ENCODE measurements at places on chromosomes 3 and 15.
A peak's percentile ranks its signal among the peaks of the same experiment; 100 is the strongest.

GRCh38 chr3:34016925-34017587 is 218.6 kb downstream of the PDCD6IP start:
- DNase-seq: no peak

DNA sequence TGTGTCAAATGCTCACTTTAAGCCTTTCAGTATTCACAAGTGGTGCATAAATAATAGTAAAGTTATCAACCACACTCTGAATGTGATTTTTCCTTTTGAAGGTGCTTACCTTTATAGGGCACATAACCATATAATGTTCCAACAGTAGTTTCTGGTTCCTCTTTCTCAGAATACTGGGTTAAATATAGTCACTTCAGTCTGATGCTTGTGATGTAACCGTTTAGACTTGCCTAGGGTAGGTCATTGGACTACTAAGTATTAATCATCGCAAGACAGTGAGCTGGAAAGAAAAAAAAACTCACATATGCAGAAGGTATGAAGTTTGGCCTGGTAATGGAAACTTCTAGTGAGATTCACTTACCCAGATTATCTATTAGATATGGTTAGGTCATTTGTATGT is 1.9 kb downstream of the KBTBD8 start:
- no peak for DNase-seq

GRCh38 chr15:31484986-31485385 is 158.4 kb downstream of the KLF13 start:
- no peak for DNase-seq

- DNase-seq: no peak
Measured at GRCh38 chr15:70722266-70723121, 40.9 kb downstream of the UACA start.

DNA sequence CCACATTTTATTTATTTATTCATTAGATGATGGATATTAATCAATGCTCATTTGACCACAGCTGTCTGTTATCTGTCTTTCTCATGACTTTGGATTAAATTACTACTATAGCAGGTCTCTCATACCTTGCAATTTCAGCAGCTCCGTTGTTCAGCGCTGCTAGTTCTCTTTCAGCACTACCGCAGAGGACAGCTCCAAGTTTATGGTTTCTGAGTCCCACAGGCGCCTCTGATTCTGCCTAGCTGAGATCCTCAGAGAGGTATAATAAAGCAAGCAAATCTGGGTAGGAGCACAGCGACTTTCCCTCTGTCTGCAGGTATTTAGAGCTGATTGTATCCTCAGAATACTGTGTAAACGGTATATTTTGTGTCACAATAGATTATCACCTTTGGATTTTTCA is 204.9 kb downstream of the CNTN4 start:
- DNase-seq: no peak

DNA sequence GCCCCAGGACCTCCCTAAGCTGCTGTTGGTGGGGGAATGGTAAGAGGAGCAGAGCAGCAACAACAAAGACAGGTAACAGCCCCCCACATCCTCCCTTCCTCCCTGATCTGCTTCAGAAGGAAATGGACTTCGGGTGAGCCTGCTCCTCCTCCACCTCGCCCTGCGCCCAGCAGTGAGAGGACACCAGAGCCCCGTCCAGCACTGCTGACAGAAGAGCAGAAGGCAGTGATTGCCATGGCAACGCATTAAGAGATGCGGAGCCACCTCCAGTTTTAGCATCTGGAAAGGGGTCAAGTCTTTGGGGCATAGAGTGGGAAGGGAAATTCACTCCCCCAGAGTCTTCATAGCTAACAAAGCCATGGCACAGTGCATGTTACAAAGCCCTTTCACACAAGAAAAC is 77.6 kb upstream of the HRH1 start:
- no peak for DNase-seq

DNA sequence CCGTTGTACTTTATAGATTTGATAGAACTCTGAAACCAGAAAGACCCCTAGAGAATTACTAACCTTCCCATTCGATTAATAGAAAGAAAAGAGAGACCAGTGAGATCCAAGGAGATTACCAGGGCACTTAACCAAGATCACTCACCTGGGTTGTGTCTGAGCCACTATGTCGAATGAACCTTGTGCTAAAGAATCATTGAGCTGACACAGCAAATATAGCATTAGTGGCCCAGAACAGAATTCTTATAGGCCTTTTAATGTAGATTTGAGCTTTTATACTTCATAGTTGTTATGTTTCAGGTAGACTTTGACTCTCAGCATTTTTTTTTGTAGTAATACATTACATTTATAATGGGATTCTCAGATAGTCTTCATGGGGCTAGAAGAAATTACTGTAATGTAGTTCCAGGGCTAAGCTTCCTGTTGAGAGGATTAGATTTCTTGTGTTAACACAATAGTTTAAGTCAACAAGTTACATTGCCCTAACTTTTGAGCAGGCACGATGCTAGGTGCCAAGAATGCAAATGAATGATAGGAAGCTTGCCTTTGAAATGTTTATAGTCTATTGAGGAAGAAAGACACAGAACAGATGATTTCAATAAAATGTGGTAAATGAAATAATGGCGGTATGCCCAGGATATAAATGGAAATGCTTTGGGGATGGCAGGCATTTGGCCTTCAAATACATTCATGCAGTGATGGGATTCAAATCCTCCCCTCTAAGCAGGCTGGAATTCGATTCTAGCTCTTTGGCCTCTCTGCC is 24.4 kb upstream of the ABHD10 start:
- no peak for DNase-seq

GRCh38 chr3:12638105-12638504 is 25.8 kb downstream of the RAF1 start:
- DNase-seq: no peak

GRCh38 chr15:33022629-33023028 is 171.9 kb downstream of the FMN1 start:
- no peak for DNase-seq

DNA sequence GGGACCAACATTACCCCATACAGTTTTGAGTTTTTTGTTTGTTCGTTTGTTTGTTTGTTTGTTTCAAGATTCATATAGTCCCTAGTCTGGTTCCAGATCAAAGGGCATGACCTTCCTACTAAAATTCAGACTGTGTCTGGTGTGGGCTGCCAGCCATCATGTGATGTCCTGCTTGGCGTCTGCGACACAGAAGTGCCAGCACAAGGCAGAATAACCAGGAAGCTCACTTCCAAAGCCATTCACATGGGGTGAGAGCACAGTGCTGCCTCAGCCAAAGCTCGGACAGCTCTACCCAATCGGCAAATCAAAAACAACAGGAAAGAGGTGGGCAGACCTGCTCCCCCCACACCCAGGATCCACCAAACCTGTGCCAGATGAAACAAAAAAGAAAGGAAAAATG is 142.6 kb upstream of the THBS1 start:
- no peak for DNase-seq

DNA sequence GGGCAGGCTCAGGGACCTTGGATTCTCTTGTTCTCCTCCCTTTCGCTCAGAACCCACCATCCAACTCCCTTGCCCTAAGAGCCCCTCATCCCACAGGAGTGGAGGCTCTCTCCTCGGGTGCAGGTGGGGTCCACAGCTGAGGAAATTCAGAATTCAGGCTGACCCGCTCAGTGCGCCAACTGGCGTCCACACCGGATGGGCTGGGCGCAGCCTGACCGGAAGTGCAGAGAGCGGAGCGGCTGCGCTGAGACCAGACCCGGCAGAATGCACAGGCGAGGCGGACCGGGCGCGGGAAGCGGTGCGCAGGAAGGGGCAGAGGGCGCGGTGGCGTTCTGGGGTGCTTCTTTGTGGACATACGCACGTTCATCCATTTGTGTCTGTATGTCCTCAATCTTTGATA is 210.4 kb upstream of the NDN start:
- no peak for DNase-seq

DNA sequence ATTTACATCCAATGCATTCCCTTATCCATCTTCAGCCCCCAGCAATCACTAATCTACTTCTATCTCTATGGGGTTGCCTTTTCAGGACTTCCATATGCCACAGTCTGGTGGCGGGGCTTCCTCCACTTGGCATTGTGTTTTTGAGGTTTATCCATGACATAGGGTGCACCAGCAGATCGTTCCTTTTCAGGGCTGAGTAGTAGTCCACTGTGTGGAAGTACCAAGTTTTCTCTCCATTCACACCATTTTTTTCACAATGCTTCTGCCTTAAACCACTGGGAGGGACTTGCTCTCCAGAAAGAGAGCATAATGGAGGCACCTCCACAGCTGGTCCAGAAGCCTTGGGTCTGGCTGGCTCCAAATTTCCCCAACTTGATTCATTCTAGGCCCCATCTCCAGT is 144.0 kb upstream of the IQSEC1 start:
- DNase-seq: no peak

DNA sequence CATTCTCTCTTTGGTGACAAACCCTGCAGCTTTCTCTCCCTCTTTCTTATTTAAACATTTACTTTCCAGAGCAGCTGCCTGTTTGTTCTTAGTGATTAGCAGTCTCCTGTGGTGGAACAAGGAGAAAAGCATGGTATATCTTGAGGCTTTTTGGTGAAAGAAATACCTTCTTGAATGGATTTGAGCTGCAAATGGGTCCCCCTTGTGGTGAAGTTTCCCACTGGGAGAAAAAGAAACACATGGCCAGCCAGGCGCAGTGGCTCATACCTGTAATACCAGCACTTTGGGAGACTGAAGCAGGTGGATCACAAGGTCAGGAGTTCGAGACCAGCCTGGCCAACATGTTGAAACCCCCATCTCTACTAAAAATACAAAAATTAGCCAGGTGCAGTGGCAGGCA is 48.3 kb upstream of the ACP3 start:
- no peak for DNase-seq

- no peak for DNase-seq
Measured at GRCh38 chr3:146178006-146178689, 17.2 kb upstream of the PLOD2 start.

DNA sequence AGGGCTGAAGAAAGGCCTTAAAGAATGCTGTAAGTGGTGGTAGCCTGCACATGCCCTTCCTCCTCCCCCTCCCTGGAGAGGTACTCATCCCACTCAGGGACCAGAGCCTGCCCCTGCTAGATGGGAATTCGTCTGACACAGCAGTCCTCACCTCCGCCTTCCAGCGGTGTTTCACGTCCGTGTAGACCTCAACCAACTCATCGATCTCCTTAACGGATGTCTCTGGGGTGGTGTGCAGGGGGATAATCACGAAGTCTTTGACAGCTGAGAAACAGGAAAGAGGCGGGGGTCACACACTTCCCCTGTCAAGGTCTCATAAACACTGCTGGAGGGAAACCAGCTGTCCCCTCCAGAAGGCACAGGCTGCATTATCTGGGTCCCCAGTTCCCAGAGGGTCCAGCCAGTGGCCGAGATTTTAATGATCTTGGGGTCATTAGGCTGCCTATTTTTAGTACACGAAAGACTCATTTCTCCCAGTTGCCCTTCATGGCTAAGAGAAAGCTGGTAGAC is 9.9 kb downstream of the DNASE1L3 start:
- no peak for DNase-seq

- no peak for DNase-seq
Measured at GRCh38 chr3:11080492-11080891, 73.8 kb upstream of the HRH1 start.

DNA sequence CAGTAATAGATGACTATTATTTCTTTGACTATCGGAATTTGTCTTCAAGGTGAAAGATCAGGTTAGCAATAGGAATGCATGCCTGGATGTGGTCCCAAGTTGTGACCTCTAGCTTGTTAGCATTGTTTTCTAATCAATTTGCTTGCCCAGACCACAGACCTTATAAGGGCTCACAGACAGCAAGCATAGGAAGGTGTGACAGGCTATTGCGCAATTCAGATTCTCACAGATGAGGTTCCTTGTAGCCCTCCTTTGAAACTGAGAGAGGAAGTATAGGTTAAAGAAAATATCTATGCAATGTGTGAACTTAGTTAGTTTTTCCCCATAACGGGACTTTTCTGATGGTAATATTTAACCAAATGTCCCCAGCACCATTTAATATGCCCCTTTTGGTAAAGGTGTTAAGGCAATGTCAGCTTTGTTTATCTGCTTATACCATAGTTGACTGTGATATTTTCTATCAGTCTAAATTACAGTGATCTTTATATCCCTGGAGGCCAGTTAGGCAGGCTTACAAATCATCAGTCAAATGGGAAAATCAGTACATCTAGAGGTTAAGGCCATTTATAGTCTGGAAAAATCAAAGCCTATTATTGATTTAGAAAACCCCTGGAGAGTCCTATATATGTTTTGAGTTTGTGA is 168.1 kb upstream of the MBNL1 start:
- DNase-seq: no peak

- DNase-seq: peak; percentile 35
Measured at GRCh38 chr3:49602877-49603411, 48.7 kb downstream of the BSN start.

- no peak for DNase-seq
Measured at GRCh38 chr15:43531018-43531670, 13.7 kb downstream of the MAP1A start.

- DNase-seq: no peak
Measured at GRCh38 chr3:99720985-99721632, 82.7 kb downstream of the COL8A1 start.

GRCh38 chr3:124650798-124651197 is 79.5 kb upstream of the UMPS start:
- no peak for DNase-seq

DNA sequence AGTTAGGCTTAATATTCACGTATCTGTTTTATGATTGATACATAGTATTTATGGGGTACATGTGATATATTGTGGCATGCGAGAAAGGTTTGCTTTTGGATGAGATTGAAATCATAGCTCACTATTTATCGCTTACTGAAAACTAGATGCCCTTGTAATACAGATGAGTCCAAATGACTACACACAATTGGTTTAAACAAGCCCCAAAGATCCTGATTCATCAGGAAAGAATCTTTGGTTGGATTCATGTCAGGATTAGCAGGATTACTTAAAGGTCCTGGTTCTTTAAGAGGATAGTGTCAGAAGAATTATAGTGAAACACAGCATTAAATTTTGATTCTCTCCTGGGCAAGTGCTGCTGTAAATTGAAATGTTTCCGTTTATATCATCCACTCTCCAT is 18.6 kb upstream of the AADAC start:
- no peak for DNase-seq

- DNase-seq: no peak
Measured at GRCh38 chr3:138747225-138747624, 87.5 kb downstream of the PIK3CB start.

- DNase-seq: no peak
Measured at GRCh38 chr15:70033529-70034140, 64.1 kb downstream of the TLE3 start.

GRCh38 chr15:78492872-78493271 is 14.5 kb upstream of the HYKK start:
- DNase-seq: no peak

DNA sequence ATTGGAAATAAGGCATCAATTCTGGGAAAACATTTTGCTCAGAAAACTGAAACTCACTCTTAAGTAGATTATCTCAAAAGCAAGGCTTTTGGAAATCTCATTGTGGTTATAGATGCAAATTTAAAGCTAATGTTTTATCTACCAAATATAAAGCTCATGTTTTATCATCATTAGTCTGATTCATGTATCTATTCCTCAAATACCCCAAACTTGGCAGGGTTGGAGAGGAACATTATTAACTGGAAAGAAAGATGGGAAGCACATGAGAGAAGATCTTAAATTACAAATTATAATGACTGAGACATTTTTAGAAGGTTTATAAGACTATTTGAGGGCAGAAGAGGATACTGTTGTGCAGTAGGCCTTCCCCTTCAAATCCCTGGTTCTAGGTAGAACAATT is 137.3 kb upstream of the TGFBR2 start:
- DNase-seq: no peak

- DNase-seq: no peak
Measured at GRCh38 chr3:140545197-140545596, 132.7 kb upstream of the TRIM42 start.
